Activated CD4-positive, alpha-beta T cell treated with anti-CD3 and anti-CD28 coated beads, Interleukin-2, amount 50 U/mL, for 24 hours (primary cell): ENCODE measurements at places on chromosomes 5 and 9.

DNA sequence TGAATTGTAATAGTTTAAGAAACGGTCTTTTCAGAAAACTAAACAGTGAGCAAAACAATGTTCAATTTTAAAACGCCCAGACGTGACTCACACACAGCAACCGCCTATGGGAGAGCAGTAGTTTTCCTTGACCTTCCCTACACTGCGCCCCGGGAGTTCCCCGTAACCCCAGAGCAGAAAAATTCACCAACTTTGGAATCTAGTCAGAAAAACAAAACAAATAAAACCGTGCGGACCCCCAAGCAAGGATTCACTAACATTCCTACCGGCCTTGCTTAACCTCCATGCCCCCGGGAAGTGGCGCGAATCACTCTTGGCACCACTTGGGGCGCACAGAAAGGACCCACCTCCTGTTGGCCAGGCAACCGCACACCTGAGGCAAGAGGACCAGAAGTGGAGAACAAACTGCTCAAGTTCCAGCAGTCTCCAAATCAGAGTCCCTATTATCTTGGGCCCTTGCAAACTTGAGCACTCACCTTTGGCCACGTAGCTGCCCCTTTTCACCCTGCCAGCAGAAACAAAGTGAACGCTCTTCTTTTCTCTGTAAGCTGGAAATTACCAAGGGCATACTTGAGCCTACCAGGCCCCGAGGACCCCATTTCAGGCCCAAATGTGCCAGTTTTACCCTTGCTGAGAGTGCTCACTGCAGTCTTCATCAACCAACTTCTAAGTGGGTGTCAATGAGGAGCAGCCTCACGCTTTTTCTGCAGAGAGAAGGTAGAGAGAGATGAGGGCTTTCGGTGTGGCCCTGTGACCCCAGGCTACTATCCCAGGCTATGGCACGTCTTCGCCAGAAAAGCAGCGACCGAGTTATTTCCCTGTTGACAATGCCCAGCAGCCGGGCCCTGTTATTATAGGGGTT is 189.7 kb downstream of the MEF2C start:
- DNase-seq: no peak

DNA sequence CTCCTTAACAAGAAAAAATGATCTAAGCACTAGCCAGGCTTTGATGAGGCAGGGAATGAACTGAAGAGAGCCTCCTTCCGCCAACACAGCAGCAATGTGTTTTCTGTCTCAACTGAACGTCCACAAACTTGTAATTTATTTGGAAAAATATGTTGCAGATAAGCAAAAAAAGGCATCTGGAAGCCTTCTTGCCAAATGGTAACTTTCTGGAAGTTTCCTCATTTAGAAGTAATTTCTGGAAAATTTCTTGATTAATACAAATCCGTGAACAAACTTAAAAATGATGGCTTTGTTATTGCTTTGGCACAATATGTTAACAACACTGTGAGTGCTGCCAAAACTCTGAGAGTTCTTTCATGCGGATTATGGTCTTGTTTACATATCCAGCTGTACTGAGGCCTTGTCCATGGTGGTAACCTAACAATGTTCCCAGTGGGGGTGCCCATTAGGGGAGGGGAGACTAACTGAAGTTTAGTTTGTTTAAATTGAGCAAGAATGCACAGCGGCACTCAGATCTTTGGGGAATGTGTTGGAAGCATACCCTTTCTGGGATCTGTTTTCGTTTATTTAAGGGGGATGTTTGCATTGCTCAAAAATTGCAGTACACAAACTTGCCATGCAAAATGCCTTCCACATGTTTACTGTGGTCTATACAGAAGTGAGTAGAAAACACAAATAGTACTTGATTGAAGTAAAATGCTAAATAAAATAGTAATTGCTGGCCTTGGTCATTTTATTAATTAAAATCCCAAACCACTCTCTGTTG is 334.7 kb downstream of the NR2F1-AS1 start:
- no peak for DNase-seq

- no peak for DNase-seq
Measured at GRCh38 chr9:5025416-5025815, 40.3 kb downstream of the JAK2 start.

DNA sequence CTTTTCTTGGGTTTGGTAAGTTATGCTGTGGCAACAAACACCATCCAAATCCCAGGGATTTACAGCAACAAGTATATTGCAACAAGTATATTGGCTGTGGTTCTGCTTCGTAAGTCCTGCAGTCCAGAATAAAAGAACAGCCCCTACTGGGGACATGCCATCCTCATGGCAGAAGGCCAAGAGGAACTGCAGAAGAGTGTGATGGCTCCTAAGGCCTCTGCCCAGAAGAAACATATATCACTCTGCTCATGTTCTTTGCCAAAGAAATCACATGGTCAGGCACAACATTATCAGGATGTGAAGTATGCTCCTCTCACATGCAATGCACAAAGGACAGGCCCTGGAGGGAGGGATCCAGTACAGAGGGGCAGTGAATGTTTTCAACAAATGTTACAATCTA is 159.6 kb upstream of the TAS2R1 start:
- DNase-seq: no peak

DNA sequence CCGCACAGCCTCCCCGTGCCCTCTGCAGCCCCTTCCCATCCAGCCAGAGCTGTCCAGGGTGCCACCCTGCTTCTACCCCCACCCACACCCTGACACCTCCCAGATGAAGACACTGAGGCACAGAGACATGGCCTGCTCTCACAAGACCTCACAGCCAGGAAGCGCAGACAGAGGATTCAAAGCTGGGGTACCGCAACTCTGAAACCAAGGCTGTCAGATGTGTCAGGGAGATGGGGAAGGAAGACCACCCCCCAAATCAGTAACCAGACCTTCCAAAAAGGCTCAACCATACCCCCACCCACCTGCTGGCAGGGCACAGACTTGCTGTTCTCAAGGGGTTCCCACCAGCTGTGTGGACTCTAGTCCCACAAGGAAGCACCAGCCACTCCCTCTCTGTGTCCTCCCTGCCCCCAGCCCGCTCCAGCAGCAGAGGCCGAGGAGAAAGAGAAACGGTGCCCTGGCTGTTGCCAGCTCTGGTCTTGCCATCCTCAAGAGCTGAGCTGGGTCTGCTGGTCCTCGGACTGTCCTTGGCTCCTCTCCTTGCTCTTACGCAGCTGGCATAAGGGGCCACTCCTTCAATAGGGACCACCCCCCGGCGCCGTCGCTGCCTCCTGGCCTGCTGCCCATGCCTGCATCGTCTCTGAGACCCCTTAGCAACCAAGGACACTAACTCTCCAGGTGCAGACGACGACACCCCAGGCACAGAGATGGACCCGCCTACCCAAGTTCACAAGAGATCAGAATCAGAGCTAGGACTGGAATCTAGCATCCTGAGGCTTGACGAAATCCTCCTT is 699 bp downstream of the AKNA start:
- no peak for DNase-seq

DNA sequence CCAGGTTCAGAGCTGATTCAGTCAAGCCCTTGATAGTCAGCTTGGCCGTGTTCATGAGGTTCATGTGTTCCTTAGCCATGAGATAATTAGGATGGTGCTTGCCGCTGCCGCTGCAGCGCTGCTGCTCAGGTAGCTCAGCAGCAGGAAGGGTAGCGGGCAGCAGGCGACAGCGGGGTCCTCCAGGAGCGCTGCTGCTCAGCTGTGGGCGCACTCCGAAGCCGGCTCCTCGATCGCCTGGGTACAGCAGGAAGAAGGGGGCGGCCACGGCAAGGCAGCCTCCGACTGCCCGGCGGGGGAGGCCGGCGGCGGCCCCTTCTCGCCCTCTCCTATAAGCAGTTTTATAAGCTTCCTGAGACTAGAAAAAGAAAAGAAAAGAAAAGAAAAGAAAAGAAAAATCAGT is 1253.6 kb downstream of the EFNA5 start:
- DNase-seq: no peak

GRCh38 chr9:35519692-35520363 is 29.9 kb downstream of the RUSC2 start:
- DNase-seq: no peak

DNA sequence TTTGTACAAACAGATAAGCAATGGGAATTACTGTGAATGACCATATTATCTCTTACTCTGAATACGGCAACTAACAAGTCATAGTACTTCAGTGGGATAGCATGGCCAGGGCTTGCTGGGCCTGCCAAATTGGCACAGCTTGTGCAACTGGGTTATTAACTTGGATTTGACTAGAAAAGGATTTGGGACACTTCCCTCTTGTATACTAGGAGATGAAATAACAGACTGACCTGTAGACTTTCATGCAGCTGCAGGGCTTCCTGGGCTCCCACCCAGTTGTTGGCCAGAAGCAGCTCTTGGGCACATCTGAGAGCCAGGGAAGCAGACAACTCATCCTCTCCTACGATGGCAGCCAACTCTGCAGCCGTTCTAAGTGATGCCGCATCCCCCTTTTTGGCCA is 39.8 kb downstream of the CNOT8 start:
- no peak for DNase-seq

GRCh38 chr5:59300930-59301329 is 592.6 kb downstream of the PDE4D start:
- no peak for DNase-seq

GRCh38 chr5:154145268-154145667 is 45.3 kb upstream of the GALNT10 start:
- no peak for DNase-seq
